LHCN-M2 (cell line): ENCODE measurements at places on chromosomes 16 and 17. TPM values are rescaled to one million over a fixed set of nuclear protein-coding genes. Genes with fewer than 3 reads are reported as not detected.

The MGAT5B gene
- total RNA-seq, result 0.06 and 0.23 TPM in 2 replicates

The LRRC37A3 gene
- total RNA-seq, result 2.8 and 3.8 TPM in 2 replicates

The CBX8 gene
- 5.1 and 10.8 TPM in 2 replicates for total RNA-seq

The BRCA1 gene
- 41.6 and 52.5 TPM in 2 replicates for total RNA-seq

The CDH5 gene
- total RNA-seq, result not detected in 2 replicates

The PRKCA gene
- total RNA-seq, result 24.0 and 26.8 TPM in 2 replicates

The HAS3 gene
- total RNA-seq, result 0.23 and 0.71 TPM in 2 replicates

The CDK5R1 gene
- total RNA-seq, result 4.2 and 8.6 TPM in 2 replicates

- no peak for DNase-seq
Observed at GRCh38 chr17:74245145-74245831, 28.7 kb upstream of the DNAI2 start.

DNA sequence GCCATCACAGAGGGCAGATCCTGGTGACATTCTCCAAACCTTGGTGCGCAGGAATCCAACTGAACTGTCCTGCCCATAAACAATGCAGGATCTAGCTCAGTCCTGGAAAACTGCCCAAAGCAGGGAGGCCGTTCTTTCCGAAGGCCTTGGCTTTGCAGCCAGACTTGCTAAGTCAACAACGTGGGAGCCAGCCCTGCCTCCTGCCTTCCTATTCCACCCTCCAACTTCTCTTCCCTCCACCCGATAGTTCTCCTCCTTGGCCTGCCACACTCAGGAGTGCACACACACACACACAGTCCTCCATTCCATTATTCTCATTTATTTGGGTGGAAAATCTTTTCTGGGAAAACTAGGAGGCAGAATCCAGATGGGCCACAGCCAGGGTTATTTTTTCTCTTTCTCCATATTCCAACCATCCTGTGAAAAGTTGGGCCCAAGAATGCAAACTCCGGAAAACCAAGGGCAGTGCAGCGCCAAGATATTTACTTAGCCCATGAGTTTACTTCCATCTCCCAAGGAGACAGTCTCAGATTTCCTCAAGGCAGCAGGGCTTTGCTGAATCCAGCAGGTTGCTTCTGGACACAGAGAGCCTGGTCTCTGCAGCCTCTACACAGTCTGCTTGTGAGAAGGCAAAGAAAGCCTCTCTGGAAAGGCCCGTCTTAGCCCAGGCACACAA lies 15.8 kb downstream of the COPRS start:
- no peak for DNase-seq

GRCh38 chr16:69688589-69688988 lies 37.8 kb downstream of the NQO1 start:
- no peak for DNase-seq

DNA sequence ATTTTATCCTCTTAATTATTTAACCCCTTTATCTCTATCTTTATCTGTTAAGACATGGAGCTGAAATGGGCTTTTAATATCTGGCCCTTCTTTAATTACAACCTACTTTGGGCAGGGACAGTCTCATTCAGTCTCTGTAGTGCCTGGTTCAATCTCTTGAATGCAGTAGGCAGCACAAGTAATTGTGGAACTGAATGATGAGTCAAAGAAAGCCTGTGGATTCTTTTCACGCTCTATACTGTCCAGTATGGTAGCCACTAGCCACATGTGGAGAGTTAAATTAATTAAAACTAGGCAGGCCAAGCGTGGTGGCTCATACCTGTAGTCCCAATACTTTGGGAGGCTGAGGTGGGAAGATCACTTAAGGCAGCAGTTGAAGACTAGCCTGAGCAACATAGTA lies 9.3 kb downstream of the BPTF start:
- DNase-seq, result no peak

GRCh38 chr16:7182510-7183109 lies 150.0 kb upstream of the RBFOX1 start:
- no peak for DNase-seq

GRCh38 chr17:5508810-5509209 lies 22.4 kb downstream of the MIS12 start:
- peak; percentile 22 for DNase-seq

DNA sequence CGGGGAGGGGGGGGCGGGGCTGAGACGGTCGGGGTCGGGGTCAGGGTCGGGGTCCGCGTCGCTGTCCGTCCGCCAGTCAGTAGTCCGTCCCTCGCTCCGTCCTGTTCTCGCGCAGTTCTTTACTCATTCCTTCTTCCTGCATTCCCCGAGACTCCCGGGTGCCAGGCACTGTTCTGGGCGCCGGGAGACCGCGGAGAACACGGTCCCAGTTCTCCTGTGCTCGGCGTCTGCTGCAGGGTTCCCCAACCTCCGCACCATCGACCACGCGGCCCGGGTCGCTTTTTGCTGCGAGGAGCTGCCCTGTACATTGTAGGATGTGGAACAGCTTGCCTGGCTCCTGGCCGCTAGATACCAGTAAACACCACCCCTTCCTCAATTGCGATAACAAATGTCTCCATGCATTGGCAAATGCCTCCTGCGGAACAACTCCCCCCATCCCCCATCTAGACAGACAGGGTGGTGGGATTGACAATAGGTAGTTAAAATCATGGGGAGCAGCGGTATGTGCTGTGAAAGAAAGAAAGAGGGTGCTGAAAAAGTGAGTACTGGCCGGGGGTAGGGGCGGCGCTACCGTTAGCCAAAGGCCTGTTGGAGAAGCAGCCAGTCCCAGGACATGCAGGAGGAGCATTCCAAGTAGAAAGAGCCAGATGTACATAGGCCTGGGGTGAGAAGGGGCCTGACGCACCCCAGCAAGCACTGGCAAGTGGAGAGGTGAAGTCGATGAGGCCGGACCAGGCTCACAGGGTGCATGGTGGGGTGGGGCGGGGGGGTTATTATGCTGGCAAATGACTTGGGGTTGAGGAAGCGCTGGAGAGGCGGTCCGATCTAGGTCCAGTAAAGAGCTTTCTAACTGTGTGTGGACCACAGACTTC lies 631 bp downstream of the TRAF7 start:
- DNase-seq, result peak; percentile 62

DNA sequence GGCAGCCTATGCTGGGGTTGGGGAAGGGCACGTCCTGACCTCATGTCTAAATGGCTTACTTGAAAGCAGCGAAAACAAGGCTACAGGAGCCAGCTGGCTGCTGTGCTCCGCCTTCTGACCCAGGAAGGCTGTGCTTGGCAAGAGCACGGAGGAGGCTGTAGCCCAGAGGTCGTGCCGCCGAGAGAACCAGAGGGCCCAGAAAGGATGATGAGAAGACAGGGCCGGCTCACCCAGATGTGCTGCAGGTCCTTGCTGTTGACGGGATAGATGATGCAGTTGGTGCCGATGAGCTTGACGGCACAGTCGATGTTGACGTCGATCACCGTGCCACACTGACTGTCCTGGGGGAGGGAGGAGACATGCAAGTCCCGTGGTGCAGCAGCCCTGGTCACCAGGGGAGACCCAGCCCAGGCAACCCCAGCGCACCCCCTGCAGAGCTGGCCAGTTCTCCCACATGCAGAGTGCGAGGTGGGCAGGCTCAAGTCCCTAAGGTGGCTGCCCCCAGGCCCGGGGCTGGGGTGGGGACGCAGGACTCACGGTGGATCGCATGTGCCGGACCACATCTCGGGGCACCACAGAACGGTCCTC lies 20.7 kb downstream of the SPHK1 start:
- no peak for DNase-seq

DNA sequence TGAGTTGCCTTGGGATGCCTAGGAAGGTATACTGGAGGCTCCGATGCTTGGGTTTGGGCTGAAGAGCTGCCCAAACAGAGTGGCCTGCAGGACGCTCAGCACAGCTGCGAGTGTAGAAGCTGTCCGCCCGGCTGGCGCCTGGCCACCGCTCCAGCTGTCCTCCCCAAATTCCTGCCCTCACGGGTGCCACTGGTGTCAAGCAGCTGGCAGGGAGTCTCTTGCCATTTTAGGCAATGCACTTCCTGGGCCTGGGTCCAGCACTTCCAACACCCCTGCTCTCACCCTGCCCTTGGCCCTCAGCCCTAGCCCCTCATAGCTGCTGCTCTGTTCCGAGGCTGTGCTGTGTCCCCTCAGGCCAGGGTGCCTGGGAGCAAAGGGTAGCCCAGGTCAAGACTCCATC lies 5.2 kb upstream of the PKMYT1 start:
- peak; percentile 76 for DNase-seq

DNA sequence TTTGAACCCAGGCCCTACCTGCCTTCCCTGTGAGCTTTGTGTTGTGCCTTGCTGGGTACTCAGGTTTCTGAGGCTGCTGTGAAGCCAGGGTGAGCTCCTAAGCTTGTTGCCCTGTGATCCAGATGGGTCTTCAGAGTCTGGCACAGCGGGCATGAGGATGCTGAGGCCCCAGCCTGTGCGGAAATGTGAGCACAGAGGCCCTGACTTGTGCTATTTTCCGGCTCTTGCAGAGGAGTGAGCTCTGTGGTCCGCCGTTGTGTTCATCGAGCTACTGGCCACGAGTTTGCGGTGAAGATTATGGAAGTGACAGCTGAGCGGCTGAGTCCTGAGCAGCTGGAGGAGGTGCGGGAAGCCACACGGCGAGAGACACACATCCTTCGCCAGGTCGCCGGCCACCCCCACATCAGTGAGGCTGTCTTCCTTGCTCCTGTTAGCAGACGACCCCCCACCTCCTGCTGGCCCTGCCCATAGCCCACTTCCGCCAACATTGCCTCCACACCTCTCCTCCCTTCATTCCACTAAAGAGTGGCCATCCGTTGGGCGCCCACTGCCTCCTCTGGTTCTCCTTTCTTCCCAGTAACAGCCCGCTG lies 2.7 kb downstream of the PHKG2 start:
- no peak for DNase-seq

- DNase-seq, result no peak
Observed at GRCh38 chr16:82833378-82833993, 206.7 kb downstream of the CDH13 start.

- no peak for DNase-seq
Observed at GRCh38 chr17:76381633-76382350, 2.6 kb upstream of the SPHK1 start.

DNA sequence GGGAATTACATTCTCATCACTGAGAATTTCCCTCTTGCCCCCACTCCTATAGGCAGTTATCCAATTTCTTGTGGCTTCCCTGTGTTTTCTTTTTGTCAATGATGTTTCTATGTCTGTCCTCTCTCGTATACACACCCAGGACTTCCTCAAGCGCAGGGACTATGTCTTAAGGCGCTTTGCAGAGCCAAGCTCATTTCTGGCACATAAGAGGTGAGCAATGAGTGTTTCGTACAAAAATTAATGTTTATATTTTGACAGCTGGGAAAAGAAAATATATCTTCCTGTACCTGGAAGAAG lies 947 bp downstream of the DDX42 start:
- no peak for DNase-seq

DNA sequence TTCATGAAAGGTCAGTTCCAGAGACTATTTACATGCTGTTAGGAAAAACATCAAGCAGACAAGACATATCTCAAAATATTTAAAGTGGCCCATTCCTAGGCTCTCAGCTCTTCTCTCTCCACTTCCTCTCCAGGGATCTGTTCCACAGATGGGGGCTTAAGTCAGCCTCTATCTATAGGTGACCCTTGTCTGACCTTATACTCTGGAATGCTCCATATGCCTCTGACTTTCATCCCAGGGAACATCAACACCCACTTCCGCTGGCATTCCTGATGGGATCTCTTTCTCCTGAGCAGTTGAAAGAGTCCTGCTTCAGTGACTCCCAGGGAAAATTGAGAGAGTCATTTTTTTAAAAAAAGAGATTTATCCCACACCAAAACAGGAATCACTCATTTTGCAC lies 11.5 kb upstream of the WIPI1 start:
- peak; percentile 45 for DNase-seq

- DNase-seq, result no peak
Observed at GRCh38 chr17:29874931-29875596, 55.0 kb downstream of the SSH2 start.

DNA sequence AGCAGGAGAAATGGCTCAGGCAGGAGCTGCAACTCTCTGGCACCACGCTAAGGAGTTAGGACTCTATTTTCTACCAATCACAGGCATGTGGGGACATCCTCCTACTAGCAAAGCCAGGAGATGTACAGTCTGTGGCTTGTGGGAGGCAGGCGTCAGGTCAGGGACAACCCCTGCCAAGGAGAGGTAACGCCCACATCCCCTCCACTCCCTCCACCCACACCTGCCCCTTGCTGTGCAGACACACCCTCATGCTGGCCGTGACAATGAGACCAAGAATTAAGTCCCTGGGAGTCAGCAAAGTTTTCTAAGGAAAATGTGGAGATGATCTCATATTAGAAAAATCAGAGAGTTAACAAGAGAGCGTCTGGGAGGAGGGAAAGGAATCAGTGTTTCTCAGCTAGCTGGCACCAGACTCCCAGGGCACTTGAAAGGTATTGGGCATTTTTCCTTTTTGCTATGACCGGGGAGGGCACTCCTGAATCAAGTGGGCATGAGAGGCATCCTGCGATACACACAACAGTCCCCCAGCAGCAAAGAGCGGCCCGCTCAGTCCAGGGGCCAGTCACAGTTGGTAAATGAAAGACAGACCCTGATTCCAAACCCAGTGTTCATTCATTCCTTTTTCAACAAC lies 87.3 kb upstream of the RPL38 start:
- DNase-seq, result no peak

DNA sequence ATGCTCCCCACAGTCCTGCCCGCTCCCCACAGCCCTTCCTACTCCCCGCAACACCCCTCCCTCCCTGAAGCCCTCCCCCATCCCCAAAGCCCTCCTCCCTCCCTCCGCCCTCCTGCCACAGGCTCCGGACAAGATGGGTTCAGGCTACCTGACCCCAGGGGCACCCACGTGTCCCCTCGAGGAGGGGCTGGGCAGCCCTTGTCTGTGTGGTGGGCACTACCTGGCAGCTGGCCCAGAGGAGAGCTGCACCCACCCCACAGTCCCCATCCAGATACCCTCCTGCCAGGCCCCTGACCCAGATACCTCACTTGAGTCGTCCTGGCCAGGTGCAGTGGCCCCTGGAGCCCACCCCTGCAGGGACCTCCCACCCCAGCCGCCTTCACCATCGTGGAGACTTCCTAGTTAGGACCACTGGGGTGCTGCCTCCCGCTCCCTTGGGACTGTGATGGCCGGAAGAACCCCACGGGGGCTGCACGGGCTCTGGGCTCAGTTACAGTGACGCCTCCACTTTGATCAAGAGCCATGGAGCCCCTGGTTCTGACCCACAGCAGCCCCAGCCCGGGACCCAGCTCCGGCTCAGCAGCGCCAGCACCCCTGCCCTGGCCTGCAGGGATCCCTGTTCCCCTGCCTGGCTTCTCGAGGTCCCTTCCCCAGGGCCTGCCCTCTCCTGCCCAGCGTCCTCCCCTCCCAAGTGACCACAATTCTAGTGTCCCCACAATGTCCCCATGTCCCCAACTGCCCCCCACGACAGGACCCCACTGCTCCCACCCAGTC lies 806 bp downstream of the PERCC1 start:
- no peak for DNase-seq
